ENCODE measurements at places on chromosomes 11 and 22.

- DNase-seq = no peak
- no peak overlapping the region for H3K4me3 ChIP-seq
- no peaks in the 10 kb centered on the region for H3K36me3 ChIP-seq
- no peaks in the 10 kb centered on the region for H3K27me3 ChIP-seq
- H3K27ac ChIP-seq = no peak overlapping the region
Observed at GRCh38 chr11:40885250-40885954, 574.0 kb downstream of the LRRC4C start.

GRCh38 chr11:70605468-70605815 lies 207.1 kb downstream of the CTTN start:
- DNase-seq = no peak
- H3K27me3 ChIP-seq = no peaks in the 10 kb centered on the region
- H3K4me1 ChIP-seq = no peaks in the 10 kb centered on the region
- no peak overlapping the region for H3K4me3 ChIP-seq
- H3K36me3 ChIP-seq = no peaks in the 10 kb centered on the region
- H3K27ac ChIP-seq = no peak overlapping the region

DNA sequence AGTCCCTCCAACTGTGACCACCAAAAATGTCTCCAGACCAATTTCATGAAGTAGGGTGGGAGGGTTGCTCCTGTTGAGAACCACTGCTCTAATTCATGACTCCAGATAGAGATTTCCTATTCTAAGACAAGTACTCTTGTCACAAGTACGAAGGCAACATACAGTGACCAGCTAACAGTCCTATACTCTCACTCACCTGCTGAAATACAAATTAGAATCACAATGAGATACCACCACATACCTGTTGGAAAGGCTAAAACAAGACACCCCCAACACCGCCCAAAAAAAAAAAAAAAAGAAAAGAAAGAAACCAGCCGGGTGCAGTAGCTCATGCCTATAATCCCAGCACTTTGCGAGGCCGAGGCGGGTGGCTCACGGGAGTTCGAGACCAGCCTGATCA lies 310.5 kb downstream of the SWAP70 start:
- H3K27ac ChIP-seq = no peak overlapping the region
- H3K36me3 ChIP-seq = peaks cover 9% of the 10 kb centered on the region
- H3K27me3 ChIP-seq = no peaks in the 10 kb centered on the region

DNA sequence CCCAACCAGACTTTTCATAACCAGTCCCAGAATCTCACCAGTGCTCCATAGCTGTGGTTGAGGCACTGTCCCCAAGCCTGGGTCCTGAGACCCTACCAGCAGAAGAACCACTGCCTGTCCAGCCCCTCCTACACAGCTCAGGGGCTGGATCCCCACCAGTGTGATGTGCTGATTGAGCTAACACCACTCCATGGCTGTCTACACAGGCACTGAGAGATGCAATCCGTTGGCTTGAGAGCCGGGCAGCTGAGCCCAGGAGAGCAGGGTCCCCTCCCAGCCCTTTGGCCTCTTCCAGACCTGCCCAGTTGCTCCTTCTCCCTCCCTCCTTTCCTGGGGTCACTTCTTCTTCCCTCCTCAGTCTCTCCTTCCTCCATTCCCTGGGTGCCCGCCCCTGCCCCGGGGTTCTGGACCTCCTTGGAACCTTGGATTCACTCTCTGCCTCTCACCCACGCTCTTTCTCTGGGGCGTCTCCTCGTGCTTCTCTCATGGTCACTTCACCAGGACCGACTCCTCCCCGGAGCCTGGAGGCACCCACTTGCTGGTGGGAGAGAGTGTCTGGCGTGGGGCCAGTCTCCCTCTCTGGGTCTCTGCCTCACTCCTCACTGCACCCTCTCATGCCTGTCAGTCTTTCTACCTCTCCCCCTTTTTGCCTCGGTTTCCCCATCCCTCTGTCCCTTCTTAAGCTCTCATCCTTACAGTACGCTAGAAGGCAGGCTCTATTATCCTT lies 706 bp upstream of the SCYL1 start:
- peaks cover 10% of the 10 kb centered on the region for H3K4me1 ChIP-seq
- H3K4me3 ChIP-seq = peak overlapping the region; percentile 88
- peaks cover 23% of the 10 kb centered on the region for H3K36me3 ChIP-seq
- H3K27me3 ChIP-seq = no peaks in the 10 kb centered on the region
- no peak overlapping the region for H3K27ac ChIP-seq
- DNase-seq = no peak

DNA sequence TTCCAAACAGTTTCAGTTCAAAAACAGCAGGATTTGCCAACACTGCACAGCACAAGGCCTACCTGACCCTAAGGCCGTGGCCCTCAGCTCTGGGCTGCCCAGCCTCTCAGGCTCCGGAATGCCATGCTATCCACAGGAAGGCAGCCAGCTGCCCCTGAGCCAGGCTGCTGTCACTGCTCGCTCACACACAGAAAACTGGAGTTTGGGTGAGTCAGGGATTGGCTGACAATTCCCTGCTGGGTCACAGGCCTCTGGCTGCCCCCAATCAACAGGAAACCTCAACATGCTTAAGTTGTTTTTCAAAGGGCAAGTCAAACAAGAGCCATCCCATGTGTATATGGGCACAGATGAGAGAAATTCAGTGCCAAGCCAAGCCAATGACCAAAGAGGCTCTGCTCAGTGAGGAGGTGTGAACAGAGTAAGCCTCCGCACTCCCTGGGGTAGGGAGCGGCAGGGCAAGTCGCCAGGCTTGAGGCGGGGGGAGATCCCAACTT lies 50.2 kb downstream of the RPL27A start:
- H3K4me3 ChIP-seq = no peak overlapping the region
- peaks cover 17% of the 10 kb centered on the region for H3K4me1 ChIP-seq
- H3K27ac ChIP-seq = peak overlapping the region; percentile 88
